AG08396 (cell line): ENCODE measurements at places on chromosomes 16 and 17.
A peak's percentile ranks its signal among the peaks of the same experiment; 100 is the strongest.

- no peak for DNase-seq
Measured at GRCh38 chr16:25064937-25065336, 46.6 kb upstream of the LCMT1 start.

DNA sequence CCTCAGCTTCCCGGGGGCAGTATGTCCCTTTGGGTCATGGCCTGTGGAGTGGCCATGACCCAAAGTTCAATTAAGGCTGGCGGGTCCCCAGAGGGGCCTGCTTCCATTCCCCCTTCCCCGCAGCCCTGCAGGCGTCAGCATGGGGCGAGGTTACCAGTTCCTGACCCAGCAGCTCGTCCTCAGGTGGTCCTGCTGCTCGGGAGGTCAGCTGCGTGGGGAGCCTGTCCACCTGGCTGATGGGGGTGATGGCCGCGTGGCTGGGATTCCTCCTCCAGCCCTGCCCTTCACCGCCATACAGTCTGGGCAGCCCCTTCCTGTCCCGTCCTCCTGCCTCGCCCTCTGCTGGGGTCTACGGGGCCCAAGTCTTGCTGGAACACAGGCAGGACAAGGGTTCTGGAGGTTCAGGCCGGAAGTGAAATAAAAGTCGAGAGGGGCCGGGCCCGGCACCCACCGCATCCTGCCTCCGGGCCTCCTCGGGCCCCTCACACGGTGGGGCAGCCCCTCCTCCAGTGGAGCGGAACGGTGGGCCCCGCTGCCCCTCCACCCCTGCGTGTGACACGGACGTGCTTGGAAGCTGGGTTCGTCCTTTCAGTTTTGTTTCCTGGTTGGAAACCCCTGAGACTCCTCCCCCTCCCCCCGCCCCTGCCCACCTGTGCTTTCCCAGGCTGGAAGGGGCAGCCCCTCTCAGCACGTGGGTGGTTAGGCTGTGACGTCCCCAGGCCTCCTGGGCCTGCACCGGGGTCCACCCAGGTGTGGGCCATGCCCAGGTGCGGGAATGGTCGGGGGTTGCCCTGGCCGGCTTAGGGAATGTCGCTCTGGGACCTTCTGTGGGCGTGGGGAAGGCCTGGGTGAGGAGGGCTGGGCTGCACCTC is 6.8 kb downstream of the UBALD2 start:
- no peak for DNase-seq

GRCh38 chr17:16980061-16980460 is 8.1 kb upstream of the TNFRSF13B start:
- no peak for DNase-seq

- DNase-seq = no peak
Measured at GRCh38 chr16:47045023-47045422, 71.5 kb upstream of the DNAJA2 start.

GRCh38 chr17:48995974-48996721 is 1.0 kb upstream of the IGF2BP1 start:
- peak; percentile 13 for DNase-seq

- DNase-seq = no peak
Measured at GRCh38 chr17:29578626-29579485, 10.4 kb downstream of the TP53I13 start.

DNA sequence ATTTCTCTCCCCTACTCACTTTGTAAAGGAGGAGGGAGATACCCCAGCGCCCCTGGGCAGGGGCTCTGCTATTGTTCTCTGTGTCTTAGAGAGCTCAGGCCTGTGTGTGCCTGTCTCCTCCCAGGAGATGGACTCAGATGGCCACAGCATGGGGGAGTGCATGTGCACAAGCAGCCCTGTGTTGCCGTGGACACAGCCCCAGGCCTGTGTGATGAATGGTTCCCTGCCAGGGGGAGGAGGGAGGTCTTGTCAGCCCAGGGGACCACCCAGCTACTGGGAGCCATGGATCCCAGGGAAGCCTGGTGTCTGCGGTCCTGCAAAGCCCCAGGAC is 26.3 kb downstream of the GINS2 start:
- no peak for DNase-seq

DNA sequence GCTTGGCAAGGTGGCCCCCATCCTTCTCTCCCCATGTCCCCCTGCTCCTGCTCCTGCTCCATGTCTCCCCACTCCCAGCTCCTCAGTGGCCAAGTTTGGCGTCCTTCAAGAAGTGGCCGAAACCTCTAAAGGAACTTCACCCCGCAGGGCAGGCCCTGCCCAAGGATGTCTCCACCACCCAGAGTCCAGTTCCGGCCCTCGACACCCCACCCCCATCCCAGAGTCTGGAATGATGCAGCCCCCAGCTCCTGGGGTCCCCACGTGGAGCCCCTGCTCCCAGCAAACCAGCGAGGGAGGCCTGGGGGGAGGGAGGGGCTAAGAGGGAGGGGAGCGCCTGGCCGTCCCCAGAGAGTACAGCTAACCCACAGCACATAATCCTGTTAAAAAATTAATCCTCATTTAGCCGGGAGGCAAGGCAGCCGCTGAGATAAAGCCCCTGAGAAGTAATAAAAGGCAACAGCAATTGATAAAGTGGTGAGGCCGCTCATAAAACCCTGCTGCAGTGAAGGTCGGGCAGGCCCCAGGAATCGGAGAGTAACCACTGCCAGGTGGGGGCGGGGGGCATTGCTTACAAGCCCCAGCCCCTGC is 9.9 kb upstream of the ENPP7 start:
- DNase-seq = no peak

GRCh38 chr17:17781591-17782496 is 54.9 kb downstream of the SREBF1 start:
- DNase-seq = peak; percentile 74
